ENCODE measurements at places on chromosomes 5 and 9. TPM values are rescaled to one million over a fixed set of nuclear protein-coding genes. Genes with fewer than 3 reads are reported as not detected.

Gene NR4A3
- total RNA-seq, result 1.7 TPM

Gene QRFP
- not detected for total RNA-seq

Gene SPARC
- 20.5 TPM for total RNA-seq

Gene GLDC
- 13.6 TPM for total RNA-seq

Gene ADRB2
- total RNA-seq, result 1.6 TPM

Gene FOXD4L5
- total RNA-seq, result 0.03 TPM

Gene BSPRY
- total RNA-seq, result 0.06 TPM

Gene ARSI
- total RNA-seq, result 34.3 TPM

Gene UIMC1
- total RNA-seq, result 40.0 TPM

Gene CYSRT1
- total RNA-seq, result 4.6 TPM

Gene FUT7
- 0.06 TPM for total RNA-seq

Gene SLC34A1
- not detected for total RNA-seq

Gene ERCC8
- 14.4 TPM for total RNA-seq

Gene C8G
- total RNA-seq, result 1.7 TPM

Gene GPRIN1
- 7.3 TPM for total RNA-seq

Gene ANKRD55
- not detected for total RNA-seq

Gene DMRTA1
- 0.53 TPM for total RNA-seq

Gene TSSK1B
- total RNA-seq, result not detected

Gene NMUR2
- total RNA-seq, result 0.10 TPM

Gene PCDHA6
- 0.08 TPM for total RNA-seq

Gene NNT
- total RNA-seq, result 11.9 TPM

Gene AKNA
- 5.4 TPM for total RNA-seq

Gene SNCAIP
- not detected for total RNA-seq

Gene HTR1A
- not detected for total RNA-seq

Gene SLC36A3
- total RNA-seq, result not detected

Gene NTNG2
- 0.83 TPM for total RNA-seq

Gene FOXD4L6
- not detected for total RNA-seq

Gene OSMR
- 47.0 TPM for total RNA-seq

Gene CEP72
- 10.7 TPM for total RNA-seq

Gene PHF24
- total RNA-seq, result 0.14 TPM

Gene ELAVL2
- 0.05 TPM for total RNA-seq

Gene PCDHAC2
- total RNA-seq, result 3.9 TPM

Gene MCC
- 0.43 TPM for total RNA-seq

Gene FGF18
- total RNA-seq, result 2.5 TPM

Gene COL15A1
- 0.63 TPM for total RNA-seq

Gene SHOC1
- not detected for total RNA-seq

Gene ARID3C
- 0.21 TPM for total RNA-seq

Gene EQTN
- total RNA-seq, result not detected

Gene PPIC
- 17.0 TPM for total RNA-seq

Gene IRX4
- 0.31 TPM for total RNA-seq

Gene LRRC19
- total RNA-seq, result not detected

Gene CAVIN4
- total RNA-seq, result 0.29 TPM

Gene ANKDD1B
- total RNA-seq, result not detected

Gene MAMDC2
- 0.16 TPM for total RNA-seq

Gene TCF7
- total RNA-seq, result 10.7 TPM

Gene MPDZ
- total RNA-seq, result 11.0 TPM

Gene LRRC26
- 1.5 TPM for total RNA-seq

Gene C5orf58
- not detected for total RNA-seq

Gene PDZD2
- 0.60 TPM for total RNA-seq

Gene SPINK13
- not detected for total RNA-seq

Gene ADAMTS16
- 1.9 TPM for total RNA-seq
